ENCODE measurements at places on chromosomes 5 and 9.

DNA sequence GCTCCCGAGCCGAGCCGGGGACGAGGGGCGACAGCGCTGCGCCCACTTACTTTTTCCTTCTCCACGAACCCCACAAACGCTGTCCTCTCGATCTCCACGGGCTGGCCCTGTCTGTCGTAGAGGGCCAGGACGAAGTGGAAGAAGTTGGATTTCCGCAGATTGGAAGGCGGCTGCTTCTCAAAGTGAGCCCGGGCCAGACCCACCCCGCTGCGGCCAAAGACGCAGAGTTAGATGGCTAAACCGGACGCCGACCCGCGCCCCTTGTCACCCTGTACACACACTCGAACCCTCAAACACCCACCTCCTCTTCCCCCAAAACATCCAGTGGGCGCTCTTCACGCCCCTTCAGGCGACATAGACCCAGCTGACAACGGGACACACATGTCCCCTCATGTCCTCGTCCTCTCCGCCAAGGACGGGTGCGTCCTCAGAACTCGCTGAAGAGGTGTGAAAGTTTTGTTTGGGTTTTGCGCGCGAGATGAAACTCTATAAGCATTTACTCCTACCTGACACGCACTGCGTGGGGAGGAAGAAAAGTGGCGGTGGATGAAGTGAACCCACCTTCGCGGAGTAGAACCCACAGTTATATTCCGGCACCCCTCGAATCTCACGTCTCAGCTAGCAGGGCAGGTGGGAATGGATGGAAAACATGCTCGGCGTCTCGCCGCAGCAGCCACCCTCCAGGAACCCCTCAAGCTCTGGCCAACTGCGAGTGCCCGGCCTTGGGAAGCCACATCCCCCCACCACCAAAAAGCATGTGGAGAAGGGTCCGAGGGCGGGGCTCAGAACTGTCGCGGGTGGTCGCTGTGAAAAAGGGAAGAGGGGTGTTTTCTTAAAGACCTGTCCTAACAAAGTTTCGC lies 2.6 kb downstream of the EBF1 start:
- DNase-seq = no peak

GRCh38 chr9:37676411-37676830 lies 25.7 kb downstream of the FRMPD1 start:
- no peak for DNase-seq

GRCh38 chr5:3417376-3417943 lies 178.2 kb upstream of the IRX1 start:
- DNase-seq = no peak

- no peak for DNase-seq
These were observed 407.7 kb upstream of the IRX1 start for GRCh38 chr5:3187771-3188425.

GRCh38 chr9:69649566-69650250 lies 22.5 kb downstream of the APBA1 start:
- DNase-seq = peak; percentile 74

DNA sequence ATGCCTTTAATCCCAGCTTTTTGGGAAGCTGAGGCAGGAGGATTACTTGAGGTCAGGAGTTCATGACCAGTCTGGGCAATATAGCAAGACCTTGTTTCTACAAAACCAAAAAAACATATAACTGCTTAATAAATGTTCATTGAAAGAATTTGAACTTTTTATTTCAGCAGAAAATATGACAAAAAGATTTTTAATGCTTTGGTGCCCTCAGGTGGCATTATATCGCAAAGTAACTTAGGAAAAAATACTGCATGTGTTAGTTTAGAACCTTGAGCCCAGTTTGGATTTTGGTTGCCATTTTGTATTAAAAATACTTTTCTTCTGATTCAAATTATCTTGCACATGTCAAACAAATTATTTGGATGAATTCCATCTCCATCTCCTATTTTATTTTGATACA lies 103.2 kb downstream of the GPBP1 start:
- peak; percentile 22 for DNase-seq

GRCh38 chr9:34629491-34629808 lies 584 bp upstream of the ARID3C start:
- DNase-seq = no peak

DNA sequence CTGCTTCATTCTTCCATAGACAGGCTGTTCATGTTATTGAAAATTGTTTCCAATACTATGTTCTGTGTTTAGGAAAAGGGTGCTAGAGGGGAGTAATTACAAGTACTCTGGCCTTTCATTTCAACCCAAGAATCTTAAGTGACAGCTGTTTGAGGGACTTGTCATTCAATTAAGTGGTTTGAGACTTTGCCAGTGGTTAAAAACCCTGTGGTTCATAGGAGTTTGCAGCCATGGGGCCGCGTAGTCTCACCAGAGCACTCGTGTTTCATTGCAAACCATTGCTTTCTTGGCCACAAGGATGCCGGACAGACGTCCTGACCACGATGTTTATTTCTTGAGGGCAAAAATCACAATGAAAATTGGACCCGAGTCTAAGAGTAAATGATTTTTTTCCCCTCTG lies 248.8 kb downstream of the NNT start:
- no peak for DNase-seq

GRCh38 chr5:119453040-119453373 lies 710 bp downstream of the HSD17B4 start:
- peak; percentile 13 for DNase-seq

DNA sequence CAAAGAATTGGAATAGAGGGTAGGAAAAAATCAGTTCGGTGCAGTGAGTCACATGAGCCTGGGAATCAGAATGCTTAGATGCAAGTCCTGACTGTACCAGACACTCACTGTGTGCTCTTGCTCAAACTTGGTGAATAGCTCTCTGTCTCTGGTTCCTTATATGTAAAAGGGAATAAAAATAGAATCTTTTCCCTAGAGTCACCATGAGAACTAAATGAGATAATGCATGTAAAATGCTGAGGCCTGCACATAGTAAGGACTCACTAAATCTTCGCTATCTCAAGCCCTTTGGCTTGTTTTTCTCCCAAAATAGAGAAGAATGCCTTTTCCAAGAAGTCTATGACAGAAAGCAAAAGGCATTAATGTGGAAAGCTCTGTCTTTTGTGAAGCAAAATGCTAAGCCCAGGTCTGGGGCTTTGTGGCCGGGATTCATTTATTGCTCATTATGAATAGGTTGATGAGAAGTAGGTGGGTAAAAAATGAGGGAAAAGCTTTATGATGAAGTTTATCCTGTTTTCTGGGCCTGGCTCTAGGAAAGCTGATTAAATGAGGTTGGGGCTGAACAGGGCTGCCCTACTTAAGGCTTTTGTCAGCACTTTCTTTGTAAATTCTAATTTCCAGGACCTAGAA lies 483.3 kb downstream of the DMAC1 start:
- DNase-seq = peak; percentile 58

- DNase-seq = no peak
These were observed 94.0 kb downstream of the CACNA1B start for GRCh38 chr9:137971477-137972138.

- peak; percentile 51 for DNase-seq
These were observed 779 bp downstream of the PKN3 start for GRCh38 chr9:128702949-128703615.

GRCh38 chr9:109086221-109086620 lies 33.5 kb downstream of the TMEM245 start:
- DNase-seq = peak; percentile 23

- DNase-seq = no peak
These were observed 16.4 kb downstream of the NNT start for GRCh38 chr5:43619380-43619779.

DNA sequence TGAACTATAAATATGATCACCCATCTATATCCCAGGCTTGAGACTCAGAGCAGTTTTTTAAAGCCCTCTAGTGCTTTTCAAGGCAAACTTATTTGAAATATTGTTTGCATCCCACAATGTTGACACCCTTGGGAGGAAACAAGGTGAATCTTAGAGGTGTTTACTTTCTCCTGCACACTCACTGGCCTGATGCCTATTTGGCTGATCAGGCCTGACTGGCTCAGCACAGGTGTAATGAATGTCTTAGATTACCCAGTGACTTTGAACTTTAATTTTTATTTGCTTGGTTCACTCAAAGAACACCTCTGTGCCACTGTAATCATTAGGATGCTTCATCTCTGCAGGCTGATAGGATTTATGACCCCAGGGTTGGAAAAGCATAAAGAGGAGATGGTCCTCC lies 158.3 kb downstream of the KCTD16 start:
- no peak for DNase-seq

- DNase-seq = no peak
These were observed 60.1 kb downstream of the PRKACG start for GRCh38 chr9:68953771-68954170.

- no peak for DNase-seq
These were observed 3.0 kb upstream of the TMEM210 start for GRCh38 chr9:137174722-137175293.

DNA sequence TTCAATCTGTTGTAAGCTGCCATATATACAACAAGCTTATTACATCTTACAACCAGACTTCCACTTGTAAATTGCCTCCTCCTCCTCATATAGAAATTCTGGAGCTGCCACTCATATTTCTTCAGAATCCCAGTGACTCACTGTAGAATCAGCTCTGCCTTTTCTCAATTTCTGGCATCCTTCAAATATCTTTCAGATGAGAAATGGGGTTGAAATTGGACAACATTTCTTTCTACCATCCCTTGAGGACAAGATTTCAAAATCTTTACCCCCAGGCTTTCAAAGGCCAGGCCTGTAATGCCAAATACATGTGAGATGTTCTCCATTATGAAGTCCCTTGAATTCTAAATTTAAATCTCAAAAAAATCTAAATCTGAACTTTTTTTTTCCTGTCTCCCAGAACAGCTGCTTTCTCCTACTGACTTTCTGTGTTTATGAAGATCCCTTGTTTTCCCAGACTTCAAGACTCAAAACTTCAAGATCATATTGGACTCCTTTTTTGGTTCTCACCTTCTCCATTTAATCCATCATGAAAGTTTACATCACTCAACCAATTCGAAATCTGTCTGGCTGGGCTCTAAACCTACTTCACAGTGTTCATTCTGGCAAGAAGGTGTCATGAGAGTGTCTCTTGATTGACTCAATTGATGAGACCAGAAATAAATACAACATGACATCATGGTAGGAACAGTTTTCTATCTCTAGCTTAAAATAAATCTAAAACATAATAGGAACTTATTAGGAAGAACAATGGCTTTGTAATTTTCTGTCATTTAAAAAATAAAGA lies 109.8 kb downstream of the HMHB1 start:
- DNase-seq = peak; percentile 98

- DNase-seq = no peak
These were observed 100.5 kb downstream of the ENC1 start for GRCh38 chr5:74539986-74540385.

DNA sequence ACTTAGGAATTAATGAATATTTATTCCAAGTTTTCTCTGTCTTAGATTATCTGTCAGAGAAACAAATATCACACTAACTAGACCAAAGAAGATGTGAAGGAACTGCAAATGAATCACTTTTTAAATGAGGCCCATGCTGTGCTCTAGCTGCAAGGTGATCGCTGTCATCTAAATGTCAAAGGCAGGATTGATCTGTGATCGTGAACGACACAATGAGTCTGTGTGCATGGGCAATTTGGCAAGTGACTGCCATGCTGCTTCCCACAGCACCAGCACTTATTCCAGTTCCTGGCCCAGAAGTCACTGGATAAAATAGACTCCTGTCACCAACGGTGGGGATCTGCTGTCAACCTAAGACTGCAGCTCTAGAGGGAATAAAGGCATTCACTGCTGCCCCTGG lies 141.2 kb downstream of the TRIM36 start:
- no peak for DNase-seq

GRCh38 chr5:168086104-168086610 lies 205.3 kb upstream of the WWC1 start:
- peak; percentile 81 for DNase-seq

- no peak for DNase-seq
These were observed 85.1 kb upstream of the LRRTM2 start for GRCh38 chr5:138960145-138960692.

- no peak for DNase-seq
These were observed 505.8 kb upstream of the ADAMTS16 start for GRCh38 chr5:4634342-4634741.

DNA sequence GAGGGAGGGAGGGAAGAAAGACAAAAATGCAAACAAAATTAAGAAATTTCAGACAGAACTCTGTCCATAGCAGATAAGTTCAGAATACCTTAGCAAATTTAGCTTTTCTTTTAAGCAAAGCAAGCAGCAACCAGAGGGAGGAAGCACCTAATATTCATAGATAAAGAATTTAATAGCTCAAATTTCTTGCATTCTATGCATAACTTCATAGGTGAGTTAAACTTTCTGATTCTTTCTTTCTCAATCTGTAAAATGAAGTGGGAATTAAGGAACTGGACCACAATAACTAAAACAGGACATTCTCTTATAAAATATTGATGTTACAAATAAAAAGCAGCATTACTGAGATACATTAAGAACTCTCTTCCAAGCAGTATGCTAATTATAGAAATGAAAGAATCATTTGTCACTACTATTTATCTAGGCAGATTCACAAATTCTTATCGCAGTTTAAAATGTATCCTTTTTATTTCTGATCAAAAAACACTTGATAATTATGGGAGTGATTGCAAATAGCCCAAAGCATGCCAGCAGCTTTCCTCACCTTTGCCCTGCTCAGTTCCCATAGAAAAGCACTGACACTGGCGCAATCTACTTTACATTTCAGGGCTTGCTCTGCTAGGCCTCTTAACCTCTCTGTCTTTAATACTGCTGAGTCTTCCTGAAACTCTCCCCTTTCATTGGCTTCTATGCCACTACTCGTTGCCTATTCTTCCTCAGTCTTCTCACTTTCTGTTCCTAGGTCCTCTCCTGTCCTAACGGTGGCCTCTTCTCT lies 341.8 kb downstream of the PIK3R1 start:
- DNase-seq = peak; percentile 45

- no peak for DNase-seq
These were observed 51.0 kb downstream of the EFNA5 start for GRCh38 chr5:107619781-107620180.

DNA sequence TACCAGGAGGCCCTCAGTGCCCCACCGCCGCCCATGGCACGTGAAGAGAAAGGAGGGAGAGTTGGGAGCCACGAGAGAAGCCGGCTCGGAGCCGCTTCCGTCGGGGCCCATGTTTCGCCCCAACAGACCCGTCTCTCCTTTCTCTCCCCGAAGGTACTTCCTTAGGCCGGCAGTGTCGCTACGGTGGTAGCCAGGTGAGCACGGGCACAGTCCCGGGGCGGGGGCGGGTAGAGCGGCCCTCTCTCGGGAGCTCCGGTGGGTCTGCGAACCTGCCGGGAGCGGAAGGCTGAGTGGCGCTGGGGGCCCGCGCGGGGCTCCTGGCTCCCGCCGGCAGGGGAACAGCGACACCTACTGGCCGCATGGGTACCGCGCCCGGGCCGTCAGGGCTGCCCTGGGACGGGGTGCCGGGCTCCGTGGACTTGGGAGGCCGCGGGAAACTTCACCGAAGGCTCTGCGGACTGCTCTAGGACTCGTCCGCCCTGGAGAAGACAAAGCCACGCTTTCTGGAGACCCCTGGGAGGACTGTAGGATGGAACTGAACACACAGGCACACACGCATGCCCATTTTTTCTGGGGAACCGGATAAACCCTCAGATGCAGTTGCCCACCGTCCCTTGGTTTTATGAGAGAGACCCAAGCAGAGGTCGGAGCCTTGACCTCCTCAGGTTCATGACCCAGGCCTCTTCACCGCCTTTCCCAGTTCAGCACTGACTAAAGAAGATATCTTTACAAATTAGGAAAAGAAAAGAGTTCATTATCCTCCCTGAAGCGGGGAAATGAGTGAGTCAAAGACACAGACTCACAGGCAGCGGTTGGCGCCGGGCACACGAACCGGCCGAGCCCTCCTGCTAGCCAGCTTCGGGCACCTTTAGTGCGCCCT lies 202.5 kb downstream of the MEF2C start:
- peak; percentile 30 for DNase-seq

GRCh38 chr5:97162045-97162444 lies 19.6 kb upstream of the LIX1 start:
- DNase-seq = peak; percentile 72

- DNase-seq = no peak
These were observed 30.5 kb downstream of the SERINC5 start for GRCh38 chr5:80225189-80225933.

- DNase-seq = no peak
These were observed 197.6 kb downstream of the NR3C1 start for GRCh38 chr5:143205883-143206195.
